ENCODE measurements at places on chromosomes 7 and 10. TPM values are rescaled to one million over a fixed set of nuclear protein-coding genes. Genes with fewer than 3 reads are reported as not detected.

DNA sequence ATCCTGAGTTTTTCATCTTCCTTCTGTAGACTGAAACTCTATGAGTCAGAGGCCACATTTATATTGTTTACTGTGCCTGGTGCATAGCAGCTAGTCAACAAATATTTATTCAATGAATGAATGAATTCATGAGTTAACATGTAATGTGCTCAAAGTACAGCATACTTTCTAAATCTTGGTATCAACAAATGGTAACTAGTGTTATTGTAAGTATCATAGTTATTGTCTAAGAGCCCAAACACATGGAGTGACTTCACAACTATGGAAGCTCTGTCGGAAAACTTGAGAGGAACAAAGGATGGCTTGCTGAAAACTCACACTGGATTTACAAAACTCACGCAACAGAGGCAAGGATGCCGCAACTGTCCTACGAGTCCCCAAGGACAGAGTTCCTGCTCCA, 35.9 kb downstream of the DENND2A start:
- H3K4me3 ChIP-seq = no peak overlapping the region
- no peak overlapping the region for H3K27ac ChIP-seq

The STRIP2 gene
- 0.26 TPM for total RNA-seq

GRCh38 chr10:124903111-124903510, 38.8 kb upstream of the ZRANB1 start:
- H3K4me1 ChIP-seq = peaks cover 5% of the 10 kb centered on the region
- H3K4me3 ChIP-seq = no peak overlapping the region
- no peaks in the 10 kb centered on the region for H3K27me3 ChIP-seq
- H3K27ac ChIP-seq = no peak overlapping the region

- no peak overlapping the region for H3K27ac ChIP-seq
- no peak for DNase-seq
Observed at GRCh38 chr10:54198051-54198450, 603.0 kb downstream of the PCDH15 start.

The AMPH gene
- total RNA-seq = 14.2 TPM

DNA sequence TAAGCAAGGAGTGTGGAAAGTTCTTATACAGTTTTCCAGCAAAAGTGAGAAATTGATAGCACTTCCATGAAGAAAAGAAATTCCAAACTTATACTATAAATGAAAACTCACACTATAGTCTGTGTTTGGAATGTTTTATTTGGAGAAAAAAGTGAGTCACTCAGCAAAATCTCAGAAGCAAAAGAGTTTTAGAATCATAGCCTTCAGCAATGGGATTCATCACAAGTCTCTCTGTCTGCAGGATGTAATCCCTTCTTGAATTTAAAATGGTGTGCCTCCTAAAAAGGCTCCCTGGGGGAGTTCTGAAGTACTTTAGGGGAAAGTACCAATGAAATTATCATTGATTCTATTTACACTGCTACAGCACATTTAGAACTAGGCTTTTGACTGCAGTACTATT, 756.4 kb downstream of the XPNPEP1 start:
- no peak for DNase-seq
- H3K4me1 ChIP-seq = no peaks in the 10 kb centered on the region
- H3K4me3 ChIP-seq = no peak overlapping the region
- H3K27ac ChIP-seq = no peak overlapping the region

DNA sequence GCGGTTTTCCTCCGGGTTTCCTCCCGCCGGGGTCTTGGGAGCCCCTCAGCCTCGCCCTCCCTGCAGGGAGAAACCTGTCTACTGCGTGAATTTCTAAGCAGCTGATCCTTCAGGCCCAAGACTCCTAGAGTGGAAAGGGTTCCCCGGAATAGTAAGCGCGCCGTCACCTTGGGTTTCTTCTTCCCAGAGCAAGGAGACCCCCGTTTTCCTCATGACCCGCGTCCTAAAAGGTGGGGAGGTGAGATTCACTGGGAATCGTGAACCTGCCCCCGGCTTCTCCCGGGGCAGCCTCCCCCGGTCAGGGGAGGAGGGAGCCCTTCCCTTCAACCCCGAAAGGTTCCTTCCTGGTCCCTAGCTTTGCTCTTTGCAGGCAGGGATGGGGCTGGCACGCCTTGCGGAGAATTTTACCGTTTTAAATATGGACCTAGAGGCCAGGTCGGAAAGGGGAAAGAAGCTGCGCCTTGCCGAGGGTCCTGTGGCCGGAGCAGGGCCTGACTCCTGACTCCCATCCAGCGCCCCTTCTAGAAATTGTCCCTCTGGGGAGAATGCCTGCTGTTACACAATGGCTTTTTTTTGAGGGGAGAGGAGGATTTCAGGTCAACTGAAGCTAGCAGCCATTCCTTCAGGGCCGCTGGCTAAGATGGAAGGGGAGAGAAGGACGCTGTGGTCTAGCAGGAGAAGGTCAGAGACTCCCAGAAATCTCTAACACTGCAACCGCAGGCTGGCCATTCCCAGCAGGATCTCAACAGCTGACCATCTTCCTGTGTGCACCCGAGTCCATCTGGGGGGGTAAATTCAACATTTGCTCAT, 11.6 kb upstream of the MNX1 start:
- H3K36me3 ChIP-seq = no peaks in the 10 kb centered on the region
- peaks cover 24% of the 10 kb centered on the region for H3K4me1 ChIP-seq
- H3K4me3 ChIP-seq = no peak overlapping the region
- peaks cover 19% of the 10 kb centered on the region for H3K27me3 ChIP-seq
- DNase-seq = no peak
- no peak overlapping the region for H3K27ac ChIP-seq

DNA sequence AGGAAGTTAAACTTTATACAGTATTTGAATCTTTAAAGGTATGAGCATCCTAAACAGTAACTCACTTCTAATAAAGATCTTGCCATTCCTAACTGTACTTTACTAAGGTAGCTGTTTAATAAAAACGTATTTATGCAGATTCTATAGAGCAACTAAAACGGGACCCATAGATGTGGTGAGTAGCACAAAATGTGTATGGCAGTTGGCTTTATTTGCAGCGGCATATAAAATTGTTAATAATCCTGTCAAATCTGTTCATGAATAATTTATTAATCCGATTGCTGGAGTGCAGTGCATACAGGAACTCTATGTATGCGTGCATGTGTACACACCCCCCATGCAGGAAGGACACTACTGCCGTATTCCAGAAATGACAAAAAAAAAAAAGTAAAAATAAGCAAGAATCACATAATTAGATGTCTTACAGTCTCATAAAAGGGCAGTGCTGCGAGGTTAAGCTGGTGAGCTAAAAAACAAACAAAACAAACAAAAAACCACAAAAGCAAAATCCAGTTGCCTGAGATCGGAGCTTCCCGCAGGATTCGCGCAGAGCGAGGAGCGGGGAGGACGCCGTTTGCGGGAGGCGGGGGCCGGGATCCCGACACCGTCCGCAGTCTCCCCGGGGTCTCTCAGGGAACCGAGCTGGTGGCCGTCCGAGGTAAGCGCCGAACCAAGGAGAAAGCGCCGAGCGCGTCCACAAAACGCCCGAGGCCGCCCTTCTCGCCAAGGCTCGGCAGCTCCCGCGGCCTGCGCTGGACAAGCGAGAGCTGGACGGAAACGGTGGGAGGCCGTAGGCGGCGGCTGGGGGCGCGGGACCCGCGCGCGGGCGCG, 518 bp upstream of the COMMD3 start:
- no peak for DNase-seq
- H3K27ac ChIP-seq = peak overlapping the region; percentile 92
- H3K4me1 ChIP-seq = peaks cover 35% of the 10 kb centered on the region
- peak overlapping the region; percentile 19 for H3K4me3 ChIP-seq
- H3K36me3 ChIP-seq = no peaks in the 10 kb centered on the region

DNA sequence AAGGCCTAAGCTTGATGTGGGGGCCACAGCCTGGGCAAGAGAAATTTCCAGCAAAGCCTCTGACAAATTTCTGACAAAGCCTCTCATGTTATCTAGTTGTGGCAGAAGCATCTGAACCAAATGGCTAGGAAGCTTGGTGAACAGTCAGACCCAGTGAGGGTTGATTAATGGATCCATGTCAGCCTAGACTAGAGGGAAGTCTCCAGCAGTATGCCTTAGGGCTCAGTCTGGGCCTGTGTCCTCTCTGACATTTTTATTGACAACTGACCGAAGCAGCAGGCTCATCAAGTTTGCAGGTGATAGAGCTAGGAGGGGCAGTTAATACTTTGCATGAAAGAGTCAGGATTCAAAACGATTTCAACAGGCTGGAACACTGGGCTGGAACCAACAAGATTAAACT, 25.3 kb downstream of the HIF1AN start:
- peaks cover 5% of the 10 kb centered on the region for H3K27me3 ChIP-seq
- H3K36me3 ChIP-seq = no peaks in the 10 kb centered on the region
- H3K4me3 ChIP-seq = no peak overlapping the region
- DNase-seq = no peak
- no peak overlapping the region for H3K27ac ChIP-seq

DNA sequence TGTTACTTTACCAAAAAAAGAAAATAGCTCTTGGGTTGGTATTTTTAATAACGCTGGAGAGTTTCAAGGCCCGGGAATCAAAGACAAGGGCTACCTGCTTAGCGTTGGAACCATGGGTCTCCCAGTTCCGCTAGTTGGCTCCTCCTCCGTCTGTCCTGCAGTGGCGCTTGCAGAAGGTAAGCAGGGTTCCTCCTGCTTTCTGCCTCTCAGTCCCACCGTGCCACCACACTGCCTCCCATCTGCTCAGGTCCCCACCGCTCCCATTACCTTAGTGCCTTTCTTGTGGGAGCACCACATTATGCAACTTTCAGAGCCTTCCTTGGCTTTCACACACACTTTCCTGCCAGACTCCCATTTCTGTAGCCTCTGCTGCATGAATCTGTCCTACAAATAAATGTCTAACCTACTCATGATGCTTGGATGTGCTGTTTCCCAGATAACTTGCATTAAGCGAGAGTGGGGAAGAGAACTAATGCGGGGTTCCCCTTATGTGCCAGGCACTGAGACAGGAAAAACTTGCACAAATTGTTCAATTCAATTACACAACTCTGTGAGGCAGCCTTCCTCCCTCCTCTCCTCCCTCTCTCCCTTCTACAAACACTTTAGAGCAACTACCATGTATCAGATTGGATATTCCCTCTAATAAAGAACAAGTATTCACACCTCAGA, 124.5 kb downstream of the AOAH start:
- H3K27ac ChIP-seq = no peak overlapping the region
- peaks cover 12% of the 10 kb centered on the region for H3K4me1 ChIP-seq
- no peak for DNase-seq
- no peaks in the 10 kb centered on the region for H3K36me3 ChIP-seq
- H3K27me3 ChIP-seq = no peaks in the 10 kb centered on the region
- no peak overlapping the region for H3K4me3 ChIP-seq

GRCh38 chr7:138797715-138798320, at the start of the genes ATP6V0A4 and TMEM213:
Gene ATP6V0A4, minus strand, starts transcription at chr7:138798196. Its CDS starts 26,949 bp downstream, at chr7:138771247.
Gene TMEM213, plus strand, starts transcription at chr7:138797994. Its CDS starts 111 bp downstream, at chr7:138798105.
- H3K36me3 ChIP-seq = no peaks in the 10 kb centered on the region
- no peaks in the 10 kb centered on the region for H3K27me3 ChIP-seq
- H3K27ac ChIP-seq = no peak within 1 kb of the TSS

All from body of pancreas (tissue), 4 donors.